ENCODE measurements at places on chromosomes 7 and 10.

DNA sequence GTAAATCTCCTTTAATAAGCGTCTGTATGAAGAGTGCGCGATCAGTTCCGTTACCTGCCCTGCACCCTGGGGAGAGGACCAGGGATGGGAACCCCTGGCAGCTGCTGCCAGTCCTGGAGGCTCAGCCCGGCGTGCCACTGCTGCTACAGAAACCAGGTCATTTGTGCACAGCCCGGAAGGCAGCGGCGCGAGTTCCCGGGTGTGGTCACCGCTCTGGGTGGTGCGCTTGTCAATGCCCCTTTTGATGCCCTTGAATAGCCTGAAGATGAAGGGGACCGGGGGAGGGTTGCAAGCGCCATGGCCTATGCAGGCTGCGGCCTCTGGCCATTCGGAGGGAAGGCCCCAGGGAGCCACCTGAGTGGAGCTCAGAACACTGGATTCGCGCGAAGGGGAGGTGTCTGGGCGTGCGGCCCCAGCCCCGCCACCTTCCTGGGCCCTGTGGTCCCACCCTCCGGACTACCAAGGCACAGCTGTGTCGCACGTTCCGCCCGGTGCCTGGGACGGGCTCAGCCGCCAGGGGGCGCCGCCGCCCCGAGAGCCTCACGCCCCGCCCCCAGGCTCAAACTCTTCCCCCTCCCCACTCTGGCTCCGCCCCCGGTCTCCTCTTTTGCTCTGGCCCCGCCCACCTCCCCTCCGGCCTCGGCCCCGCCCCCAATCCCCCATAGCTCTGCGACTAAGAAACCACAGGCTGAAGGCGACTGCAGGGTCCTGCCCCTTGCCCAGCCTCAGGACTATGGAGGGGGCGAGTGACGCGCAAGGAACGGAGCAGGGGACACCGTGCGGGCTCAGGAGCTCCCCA is 16.5 kb downstream of the AP5Z1 start:
- DNase-seq, result peak; percentile 52

- no peak for DNase-seq
Observed at GRCh38 chr7:68729371-68729770, 868.9 kb upstream of the AUTS2 start.

DNA sequence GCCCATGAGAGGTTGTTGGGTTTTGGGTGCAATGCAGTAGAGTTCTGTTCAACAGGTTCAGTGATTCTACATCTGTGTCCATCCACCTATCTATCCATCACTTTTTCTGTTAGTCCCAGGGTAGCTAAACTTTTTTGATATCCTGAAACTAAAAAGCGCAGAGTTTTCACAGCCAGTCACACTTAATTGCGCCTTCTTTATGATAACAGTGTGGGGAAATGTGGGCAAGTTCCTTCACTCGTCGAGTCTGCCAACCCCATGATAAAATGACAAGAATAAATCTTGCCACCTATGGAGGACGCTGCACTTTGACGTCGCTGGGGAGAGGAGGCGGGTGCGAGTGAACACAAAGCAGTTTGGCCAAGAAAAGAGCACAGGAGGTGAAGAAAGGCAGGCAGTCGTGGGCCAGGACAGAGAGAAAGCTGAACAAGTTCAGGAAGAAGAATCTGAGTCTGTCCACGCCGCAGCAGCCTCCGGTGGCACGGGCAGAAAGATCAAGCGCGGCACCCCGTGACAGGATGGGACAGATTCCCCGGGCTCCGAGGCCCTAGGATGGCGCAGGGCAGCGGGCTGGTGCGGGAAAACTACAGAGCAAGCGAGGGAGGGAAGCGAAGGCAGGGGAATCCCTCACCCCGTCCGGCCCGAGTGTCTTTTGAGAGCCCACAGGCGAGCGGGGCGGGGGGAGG is 9.2 kb downstream of the SP8 start:
- no peak for DNase-seq

DNA sequence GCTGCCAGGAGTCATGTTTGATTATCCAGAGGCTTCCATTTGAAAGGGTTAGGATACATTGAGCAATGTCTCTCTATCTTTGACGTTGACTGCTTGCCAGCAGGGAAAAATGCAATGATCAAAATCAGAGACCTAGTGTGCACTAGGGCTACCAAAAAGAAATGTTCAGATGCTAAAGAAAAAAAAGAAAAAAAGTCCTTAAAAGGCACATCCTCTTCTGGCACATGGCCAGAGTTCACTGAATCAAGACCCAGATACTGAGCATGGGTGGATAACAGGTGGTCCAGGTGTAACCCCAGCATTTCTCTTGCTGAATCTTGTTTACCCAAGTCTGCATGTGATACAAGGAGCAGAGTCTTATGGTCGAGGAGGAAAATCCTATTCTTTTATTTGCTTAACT is 899.3 kb downstream of the SORCS3 start:
- no peak for DNase-seq

DNA sequence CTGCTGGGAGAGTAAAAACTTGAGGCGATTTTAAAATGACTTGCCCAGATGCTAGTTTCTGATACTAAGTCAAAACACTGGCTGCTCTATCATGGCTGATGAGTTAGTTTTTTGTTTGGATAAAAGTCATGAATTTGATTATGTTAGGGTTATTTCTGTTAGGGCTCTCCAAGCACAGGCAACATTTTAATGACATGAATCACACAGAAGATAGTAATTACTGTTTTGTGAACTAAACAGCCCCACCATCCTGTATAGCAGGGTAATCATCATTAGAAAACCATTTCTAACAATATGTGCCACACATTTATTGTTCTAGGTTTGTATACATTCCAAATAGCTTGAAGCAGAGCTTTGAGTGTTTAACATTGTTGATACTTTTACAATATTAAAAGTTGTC is 750.3 kb downstream of the ANKRD7 start:
- no peak for DNase-seq

- no peak for DNase-seq
Observed at GRCh38 chr7:135186261-135186540, 15.7 kb upstream of the CYREN start.

DNA sequence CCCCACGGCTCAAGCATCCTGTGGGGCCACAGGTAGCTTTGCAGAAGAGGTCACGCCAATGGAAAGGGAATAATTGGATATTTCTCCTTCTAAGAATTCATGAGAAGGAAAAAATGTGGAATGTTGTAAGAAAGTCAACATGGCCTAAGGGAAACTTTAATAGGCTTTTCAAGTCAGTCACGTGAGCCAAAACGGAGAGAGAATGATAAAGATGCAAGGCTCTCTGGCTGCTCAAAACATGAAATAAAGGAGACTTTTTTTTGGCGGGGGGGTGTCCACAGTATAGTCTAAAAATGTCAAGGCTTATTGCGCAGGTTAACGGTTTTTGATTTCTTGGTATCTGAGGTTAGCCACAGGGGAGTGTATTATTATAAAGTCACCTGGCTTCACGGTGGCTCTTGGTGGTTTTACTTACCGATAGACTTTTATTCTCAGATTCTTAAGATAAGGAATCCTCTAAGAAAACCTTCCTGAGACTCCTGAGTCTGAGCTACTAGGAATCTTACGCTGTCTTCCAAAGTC is 148.1 kb downstream of the ARHGAP21 start:
- DNase-seq, result no peak

DNA sequence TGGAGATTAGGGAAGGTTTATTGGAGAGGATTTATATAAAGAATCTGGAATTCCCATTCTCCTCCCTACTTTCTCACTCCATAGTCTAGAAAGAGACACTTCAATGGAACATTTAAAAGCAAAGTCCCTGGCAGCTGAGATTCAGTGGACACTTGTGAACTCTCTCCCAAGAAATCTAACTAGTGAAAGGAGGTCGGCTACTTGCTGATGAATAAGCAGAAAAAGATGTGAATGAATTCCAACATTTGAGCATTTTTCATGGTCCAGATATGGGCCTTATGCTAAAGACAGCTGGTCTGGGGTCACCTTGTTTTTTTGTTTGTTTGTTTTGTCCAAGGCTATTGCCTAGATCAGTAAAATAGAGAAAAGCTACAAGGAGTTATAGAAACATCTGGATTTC is 141.1 kb upstream of the LRRTM3 start:
- DNase-seq, result no peak
